ENCODE measurements at places on chromosomes 16 and 17.

GRCh38 chr17:75060434-75061054, 13.5 kb downstream of the KCTD2 start:
- DNase-seq: no peak

DNA sequence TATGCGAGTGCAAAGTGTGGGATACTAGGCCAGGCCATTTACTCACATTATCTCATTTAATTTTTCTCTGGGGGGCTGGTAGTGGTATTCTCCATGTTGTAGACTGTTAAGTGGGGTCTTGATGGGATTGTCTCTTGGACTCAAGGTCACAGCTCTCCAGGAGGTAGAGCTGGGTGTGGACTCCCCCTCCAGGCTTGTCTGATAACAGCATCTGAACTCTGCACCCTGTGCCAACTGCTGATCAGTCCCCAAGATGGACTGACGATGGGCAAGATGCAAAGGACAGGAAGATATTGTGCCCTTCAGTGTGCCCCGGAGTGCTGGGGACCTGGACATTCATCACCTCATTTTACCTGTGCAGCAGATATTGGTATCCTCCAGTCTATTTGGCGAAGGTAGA, 147.8 kb downstream of the MSI2 start:
- no peak for DNase-seq

GRCh38 chr16:10852948-10853347, 24.1 kb upstream of the CIITA start:
- no peak for DNase-seq

- no peak for DNase-seq
These were observed 7.2 kb downstream of the GRB2 start for GRCh38 chr17:75398279-75398678.

DNA sequence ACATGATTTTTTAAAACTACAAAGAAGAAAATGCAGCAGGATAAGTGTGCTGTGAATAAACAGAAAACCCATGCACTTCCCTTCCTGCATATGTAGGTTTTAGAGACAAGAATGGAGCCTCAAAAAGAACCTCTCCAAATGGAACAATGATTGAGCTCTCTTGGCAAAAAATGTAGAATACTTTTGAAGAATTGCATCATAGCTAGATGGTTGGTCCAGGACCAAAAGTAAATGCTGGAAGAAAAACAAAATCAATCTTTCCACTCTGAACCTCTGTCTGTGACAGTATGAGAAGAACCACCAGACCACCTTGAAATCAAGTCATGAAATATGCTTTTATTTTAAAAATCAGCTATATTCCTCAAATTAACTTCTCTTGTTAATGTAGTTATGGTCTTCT, 17.5 kb downstream of the HELZ start:
- DNase-seq: no peak

DNA sequence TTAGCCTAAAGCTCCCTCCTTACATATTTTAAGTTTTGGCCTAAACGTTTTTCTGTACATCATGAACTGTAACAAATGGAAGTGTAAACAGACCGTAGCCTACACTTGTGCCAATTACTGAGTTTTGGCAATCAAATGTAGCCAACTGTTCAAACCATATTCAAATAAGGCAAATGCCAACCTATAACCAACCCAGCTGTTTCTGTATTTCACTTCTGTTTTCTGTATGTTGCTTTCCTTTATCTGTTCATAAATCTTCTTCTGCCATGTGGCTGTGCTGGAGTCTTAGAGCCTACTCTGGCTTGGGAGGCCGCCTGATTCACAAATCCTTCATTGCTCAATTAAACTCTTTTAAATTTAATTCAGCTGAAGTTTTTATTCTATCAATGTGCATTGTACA, 6.9 kb upstream of the C16orf78 start:
- no peak for DNase-seq

- DNase-seq: no peak
These were observed 377.8 kb downstream of the SNX29 start for GRCh38 chr16:12354296-12354833.

GRCh38 chr16:86240716-86241363, 269.5 kb upstream of the FOXF1 start:
- no peak for DNase-seq

GRCh38 chr17:58156839-58157803, 8.9 kb downstream of the OR4D1 start:
- peak; percentile 26 for DNase-seq

- no peak for DNase-seq
These were observed 29.2 kb downstream of the TMEM186 start for GRCh38 chr16:8768283-8768682.

DNA sequence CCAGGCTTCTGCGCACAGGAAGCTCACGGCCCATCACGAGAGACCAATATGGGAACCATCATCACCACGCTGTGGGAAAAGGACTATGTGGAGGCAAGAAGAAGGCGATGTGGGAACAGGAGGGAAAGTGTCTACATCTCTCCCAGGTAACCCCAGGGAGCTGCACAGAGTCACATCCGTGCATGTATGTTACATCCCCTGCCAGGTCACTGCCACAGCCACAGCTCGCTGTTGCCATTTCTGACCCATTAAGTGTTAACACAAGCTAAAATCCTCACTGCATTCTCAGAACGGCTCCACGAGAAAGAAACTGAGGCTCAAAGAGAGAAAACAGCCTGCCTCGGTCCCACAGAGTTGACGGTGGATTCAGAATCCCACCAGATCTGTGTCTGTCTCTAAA, 319.1 kb downstream of the FOXL1 start:
- no peak for DNase-seq

- DNase-seq: no peak
These were observed 55.7 kb downstream of the SOX9 start for GRCh38 chr17:72176516-72176851.

Data from stimulated activated CD8-positive, alpha-beta memory T cell treated with anti-CD3 and anti-CD28 coated beads, Interleukin-4, amount 100 ng/mL, for 4 hours (primary cell).